ENCODE measurements at places on chromosomes 12 and 14.

DNA sequence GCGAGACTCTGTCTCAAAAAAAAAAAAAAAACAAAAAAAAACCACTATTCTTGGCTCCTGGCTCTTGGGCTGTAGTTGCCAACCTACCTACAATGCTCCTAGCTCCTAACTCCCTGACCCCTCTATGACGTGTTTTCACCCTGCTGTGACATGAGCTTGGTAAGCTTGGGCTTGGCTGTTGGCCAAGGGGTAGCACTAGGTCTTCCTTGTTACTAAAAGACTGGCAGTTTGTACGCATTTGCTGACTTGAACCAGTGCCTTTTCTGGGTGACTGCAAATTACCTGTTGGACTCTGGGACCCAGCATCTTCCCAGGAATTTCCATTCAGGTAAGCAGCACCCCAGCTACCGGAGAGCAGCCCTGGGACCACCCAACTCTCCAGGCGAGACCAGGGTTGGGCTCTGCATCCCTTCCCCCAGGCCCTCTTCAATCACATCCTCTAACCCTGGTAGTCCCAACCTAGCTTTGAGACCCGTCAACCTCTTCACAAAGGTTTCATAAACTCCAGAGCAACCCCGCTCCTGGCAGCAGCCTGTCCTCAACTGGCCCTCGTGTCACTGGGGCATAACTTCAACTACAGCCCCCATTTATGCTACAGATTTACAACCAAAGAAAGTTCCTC, 8.3 kb downstream of the CDK2AP1 start:
- DNase-seq, result no peak

DNA sequence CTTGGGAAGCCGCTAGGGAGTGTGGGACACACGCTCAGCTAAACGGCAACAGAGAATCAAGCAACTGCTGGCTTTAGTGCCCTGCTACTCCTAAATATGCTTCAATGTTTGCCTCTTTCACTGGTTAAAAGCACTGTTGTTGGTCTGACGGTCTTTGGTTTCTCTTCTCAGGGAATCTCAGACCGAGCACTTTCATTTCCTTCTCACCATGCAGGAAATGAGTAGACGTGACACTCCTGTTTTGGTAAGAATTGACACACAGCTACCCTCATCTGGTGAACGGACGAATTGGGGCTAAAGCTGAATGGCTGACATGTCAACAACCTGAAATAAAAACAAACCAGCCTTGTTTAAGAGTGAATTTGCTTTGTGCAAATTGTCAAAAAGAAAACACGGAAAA, 57.5 kb upstream of the PIWIL1 start:
- DNase-seq, result no peak

GRCh38 chr14:54424479-54424901, 16.7 kb downstream of the CNIH1 start:
- DNase-seq, result no peak

- DNase-seq, result no peak
Observed at GRCh38 chr14:92917956-92918355, 5.0 kb upstream of the CHGA start.

- no peak for DNase-seq
Observed at GRCh38 chr14:58635091-58635830, 2.5 kb upstream of the DACT1 start.

GRCh38 chr12:94426049-94426448, 33.6 kb downstream of the CEP83 start:
- DNase-seq, result no peak

DNA sequence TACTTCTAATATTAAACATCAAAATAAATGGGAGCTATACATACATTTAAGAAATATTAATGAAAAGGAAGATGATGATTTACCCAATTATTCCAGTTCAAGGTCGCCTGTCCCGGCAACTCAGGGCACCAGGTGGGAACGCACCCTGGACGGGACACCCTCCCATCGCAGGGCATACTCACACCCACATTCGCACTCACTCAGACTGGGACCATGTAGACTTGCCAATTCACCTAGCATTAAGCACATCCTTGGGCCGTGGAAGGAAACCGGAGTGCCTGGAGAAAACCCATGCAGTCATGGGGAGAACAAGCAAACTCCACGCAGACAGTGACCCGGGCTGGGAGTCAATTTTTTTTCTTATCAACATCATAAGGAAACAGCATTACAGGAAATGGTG, 474.9 kb downstream of the APAF1 start:
- no peak for DNase-seq

- peak; percentile 98 for DNase-seq
Observed at GRCh38 chr12:132284827-132285741, 44.3 kb downstream of the GALNT9 start.

DNA sequence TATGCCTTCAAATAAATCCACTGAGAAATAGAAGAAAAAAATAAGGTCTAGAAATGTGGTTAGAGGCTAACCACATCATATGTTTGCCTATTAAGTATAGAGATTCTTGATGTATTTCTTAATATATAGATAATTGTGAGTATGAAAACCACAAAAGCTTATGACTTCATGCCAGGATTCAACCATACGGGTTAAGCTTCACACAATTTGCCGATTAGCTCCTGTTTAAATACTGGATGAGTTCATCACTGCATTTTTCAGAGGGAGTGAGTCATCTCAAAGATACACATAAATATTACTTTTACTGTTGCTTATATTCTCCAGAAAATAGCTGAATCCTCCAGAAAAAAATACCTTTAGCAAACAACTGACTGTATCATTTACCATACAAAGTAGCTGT, 79.6 kb downstream of the RPL10L start:
- peak; percentile 82 for DNase-seq

DNA sequence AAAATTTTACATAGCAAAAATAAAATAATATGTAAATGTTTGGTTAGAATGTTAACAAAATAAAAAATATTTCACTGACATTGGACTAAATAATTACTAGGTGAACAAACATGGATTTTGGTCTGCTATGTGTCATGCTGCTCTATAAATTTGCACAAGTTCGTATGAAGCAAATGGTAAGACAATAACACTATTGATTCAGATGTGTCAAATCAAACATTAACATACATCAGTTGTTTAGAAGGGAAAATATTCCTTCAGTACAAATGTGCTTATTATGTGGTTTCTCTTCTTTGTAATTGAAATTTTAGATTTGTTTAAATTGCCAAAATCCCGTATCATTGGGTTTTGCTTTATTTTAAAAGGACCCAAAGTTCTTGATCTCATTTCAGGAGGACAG, 46.9 kb downstream of the PAWR start:
- DNase-seq, result no peak

DNA sequence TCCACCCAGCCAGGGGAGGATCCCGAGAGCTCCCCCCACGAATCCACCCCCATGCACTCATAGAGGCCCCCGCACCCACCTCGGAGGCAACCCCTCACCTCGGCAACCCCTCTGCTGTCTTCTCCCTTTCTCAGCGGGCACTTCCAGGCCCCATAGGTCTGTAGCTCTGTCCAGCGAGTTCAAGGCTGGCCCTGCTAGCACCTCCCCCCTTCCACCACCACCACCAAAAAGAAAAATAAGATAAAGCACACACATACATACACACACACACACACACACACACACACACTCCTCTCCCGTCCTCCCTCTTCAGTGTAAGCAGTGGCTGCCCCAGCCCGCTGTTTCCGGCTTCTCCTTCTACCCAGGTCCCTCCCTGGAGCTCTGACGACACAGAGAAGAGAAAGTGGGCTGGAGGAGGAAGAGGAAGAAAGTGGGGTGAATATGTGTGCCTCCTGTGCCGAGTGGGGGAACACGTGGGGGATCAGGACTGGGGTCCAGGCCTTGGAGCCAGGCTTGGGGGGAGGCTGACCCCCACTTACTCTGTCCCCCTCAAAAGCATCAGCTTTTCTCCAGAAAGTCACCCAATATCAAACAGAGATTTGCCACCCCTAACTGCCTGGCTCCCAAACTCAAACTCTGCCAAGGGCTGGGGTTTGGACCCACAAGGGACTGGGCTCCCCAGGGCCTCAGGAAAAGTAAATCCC, at the start of gene STAT6:
Gene STAT6, minus strand, starts transcription at position 332 of the 704 bp plus-strand sequence. CDS start 3,084 bp downstream, outside the sequence.
- peak; percentile 94 for DNase-seq

DNA sequence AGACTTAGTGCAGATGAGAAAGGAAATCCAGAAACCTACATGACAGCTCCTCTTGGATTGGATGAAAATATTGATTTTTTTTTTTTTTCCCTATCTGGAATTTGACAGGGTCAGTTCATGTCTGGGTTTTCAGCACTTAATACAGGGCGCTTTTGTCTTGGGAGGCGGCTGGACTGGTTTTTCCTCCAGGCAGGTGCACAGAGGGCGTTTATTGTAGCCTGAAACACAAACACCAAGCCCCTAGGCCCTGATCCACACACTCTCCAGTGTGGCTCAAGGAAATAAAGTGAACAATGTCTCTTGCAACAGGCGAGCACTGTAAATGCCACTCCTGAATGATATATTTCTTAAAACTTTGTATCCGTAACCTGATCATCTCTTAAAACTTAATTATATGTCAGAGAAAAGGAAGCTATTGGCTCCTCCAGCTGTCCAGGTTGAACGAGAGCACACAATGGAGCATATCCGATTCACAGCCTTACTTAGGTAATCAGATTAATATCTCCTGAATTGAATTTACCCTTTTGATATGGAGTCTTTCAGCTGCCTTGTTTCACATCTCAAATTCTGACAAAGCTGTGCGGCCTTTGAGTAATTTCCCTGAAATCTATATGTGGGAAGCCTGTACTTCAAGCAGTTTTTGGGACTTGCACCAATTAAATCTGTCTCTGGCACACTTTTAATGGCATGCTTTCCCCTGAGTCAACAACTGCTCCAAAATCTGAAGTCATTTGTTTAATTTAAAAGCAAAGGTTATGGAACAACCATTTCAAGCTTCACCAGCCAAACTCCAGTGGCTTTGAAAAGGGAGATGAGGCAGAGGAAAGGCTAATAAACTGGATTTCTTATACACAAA, 485.7 kb downstream of the ZFP36L1 start:
- DNase-seq, result no peak

DNA sequence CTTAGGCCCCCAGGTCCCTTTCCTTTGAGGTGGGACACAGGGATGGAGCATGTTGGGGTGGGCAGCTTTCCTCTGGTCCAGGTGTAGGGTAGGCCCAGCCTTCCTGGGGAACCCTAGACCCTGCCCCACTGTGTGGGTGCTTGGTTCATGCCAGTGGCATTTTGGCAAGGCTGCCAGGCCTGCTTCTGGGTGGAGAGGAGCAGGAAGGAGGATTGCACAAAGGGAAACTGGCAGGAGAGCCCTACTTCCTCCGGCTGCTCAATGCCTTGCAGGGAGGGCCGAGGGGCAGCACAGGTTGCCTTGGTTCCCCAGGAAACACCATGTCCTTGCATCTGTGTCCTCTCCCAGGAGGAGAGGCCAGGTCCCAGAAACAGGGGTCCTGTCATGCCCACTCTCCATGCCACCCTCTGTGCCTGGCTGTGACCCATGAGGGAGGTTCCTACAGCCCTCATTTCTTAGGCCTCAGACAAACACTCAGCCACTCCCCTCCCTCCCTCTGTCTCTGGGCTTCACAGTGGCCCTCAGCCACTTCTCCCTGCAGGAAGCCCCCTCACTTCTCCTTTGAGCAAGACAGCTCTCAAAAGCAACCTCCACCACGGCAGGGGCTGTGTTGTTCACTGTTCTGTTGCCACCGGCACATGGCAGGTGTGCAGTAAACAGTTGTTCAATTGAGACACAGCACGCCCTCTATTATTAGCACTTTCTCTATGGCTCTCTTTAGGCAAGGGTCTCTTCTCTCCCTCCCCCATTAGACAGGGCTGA, 6.8 kb upstream of the KRT80 start:
- DNase-seq, result peak; percentile 60

GRCh38 chr12:56014205-56014604, 6.6 kb upstream of the IKZF4 start:
- DNase-seq, result no peak

DNA sequence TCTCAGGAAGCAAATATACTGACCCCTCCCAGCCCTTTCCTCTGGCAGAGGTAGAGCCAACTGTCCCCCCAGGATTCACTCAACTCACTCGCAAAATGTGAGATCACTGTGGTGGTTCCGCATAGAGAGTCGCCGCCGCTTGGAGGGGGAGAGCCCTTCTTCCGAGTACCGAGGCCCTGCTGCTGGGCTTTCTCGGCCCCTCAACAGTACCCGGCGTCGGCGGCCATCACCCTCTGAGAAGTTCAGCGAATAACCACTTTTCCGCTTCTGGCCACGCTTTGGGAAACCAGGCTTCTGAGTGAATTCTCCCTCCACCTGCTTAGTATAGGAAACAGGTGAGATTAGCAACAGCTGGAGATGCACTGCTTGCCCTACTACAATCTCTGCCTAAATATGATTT, 31.1 kb downstream of the BAZ2A start:
- DNase-seq, result no peak

DNA sequence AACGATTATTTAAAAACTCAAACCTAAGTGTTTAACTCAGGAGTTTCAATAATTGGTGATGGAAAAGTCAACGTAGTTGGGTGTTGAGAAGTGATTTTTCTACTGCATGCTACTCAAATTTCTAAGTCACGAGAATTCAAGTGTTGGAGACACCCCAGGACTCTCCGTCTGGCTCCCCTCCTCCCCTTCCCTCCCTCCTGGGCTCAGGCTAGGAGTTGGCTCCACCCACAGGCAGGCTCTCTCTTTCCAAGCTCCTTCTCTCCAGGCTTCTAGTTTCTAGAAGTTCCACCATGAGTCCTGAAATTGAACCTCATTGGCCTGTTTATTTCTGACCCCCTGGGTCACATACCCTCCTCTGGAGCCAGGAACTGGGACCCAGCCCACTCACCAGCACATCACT, 73.0 kb downstream of the TMEM132D start:
- DNase-seq, result no peak

Data from NCI-H226 (cell line).